ENCODE measurements at places on chromosomes 2 and 18.

- peak; percentile 82 for DNase-seq
Observed at GRCh38 chr2:216694082-216694825, 1.1 kb downstream of the IGFBP5 start.

DNA sequence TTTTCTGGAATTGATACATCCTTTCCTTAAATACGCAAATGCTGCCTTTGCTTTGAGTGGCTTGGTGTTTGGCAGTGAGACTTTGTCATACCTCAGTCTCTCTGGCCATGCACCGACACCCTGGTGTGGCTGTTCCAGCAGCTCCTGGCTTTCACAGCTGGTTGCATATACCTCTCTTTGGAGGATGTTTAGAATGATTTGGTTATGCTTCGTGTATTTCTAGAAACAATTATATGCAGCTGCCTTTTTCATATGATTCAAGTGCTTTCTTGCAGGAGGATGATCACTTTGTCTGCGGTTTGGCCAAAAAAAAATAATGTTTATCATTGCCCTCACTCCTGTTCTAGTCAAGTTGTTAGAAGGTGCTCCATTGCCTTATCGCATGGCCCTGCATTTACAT, 95.0 kb upstream of the EML6 start:
- no peak for DNase-seq

DNA sequence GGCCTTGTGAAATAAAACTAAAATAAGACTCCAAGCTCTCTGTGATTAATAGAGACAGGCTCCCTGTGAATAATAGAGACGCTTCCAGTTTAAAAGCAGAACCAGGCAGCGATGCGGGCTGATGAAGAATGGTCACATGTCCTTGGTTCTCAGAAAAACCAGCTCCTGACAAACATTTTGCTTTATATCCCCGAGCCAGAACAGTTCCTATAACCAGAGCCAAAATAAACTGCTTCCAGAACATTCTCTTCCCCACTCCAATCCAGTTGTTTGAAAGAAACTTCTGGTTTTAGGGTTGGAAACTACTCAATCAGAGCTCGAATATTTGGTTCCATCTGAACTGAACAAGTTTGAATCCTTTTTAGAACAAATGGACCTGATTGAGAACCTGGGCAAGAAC, 213.7 kb downstream of the TSN start:
- no peak for DNase-seq

DNA sequence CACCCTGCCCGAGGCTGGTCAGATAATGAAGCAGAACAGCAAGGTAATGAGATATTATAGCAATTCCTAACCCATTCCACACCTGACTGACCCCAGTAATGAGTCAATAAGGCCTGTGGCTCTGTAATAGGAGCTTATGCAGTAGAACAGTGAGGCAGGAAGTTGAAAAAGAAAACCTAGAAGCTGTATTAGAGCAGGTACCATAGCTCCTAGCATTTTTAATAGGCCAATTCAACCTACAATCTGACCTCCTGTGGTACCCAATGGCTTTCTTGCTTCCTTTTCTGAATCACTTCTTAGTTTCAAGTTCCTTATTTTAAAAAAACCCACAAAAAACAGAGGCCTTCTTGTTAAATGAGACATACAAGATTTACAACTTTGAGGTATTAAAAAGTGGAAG, 43.6 kb upstream of the MAP2 start:
- DNase-seq, result no peak

DNA sequence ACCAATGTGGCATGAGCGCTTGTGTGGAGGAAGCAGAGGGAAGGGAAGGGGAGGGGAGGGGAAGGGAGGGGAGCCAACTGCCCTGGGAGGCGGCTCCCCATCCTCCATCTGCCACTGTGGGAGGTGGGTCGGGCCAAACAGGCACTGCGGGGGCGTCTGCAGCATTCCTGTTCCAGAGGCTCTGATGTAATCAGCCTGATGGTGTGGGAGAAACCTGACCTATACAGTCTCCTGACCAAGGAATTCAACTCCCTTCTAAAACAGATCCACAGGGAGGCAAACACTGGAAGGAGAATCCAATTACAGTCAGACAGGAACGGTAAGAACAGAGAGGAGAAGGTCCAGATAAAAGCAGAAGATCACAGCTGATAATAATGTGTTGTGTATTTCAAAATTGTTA, 88.8 kb downstream of the CD8B2 start:
- DNase-seq, result peak; percentile 64

GRCh38 chr2:190615555-190616200, 33.2 kb upstream of the NAB1 start:
- no peak for DNase-seq

DNA sequence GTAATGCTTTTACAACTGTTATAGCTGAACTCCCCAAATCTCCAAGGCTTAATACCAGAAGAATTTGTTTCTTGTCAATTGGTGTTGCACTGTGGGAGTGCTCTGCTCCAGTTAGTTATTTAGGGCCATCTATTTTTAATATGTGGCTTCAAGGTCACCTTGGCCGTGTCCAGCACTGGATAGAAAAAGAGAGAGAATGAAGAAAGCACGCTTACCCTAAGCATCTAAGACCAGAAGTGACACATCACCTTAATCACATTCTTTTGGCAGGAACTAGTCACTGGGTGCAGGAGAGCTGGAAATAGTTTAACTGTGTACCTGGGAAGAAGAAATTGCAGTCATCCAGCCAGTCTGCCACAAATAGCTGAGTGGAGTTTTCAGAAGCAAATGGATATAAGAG, 78.8 kb downstream of the VWC2L start:
- no peak for DNase-seq

DNA sequence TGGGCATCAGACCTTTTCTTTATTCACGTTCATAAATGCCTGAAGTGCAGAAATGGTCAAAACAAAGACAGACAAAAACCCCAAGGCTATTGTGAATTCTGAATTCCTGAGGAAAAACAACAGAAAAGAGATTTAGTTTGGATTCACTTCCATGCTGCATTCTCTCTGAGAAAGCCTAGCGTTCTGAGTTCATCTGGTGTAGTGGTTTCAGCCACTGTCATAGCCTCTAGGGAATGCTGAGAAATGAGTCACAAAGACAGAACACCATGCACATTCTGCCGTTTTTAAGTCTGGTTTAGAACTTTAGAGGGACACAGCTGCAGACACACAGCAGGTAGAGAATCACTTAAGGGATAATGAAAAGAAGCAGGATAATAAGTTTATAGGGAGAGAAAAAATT, 93.8 kb downstream of the LRP1B start:
- no peak for DNase-seq

- DNase-seq, result no peak
Observed at GRCh38 chr2:36530983-36531354, 67.0 kb downstream of the FEZ2 start.

GRCh38 chr2:101344137-101344536, 35.6 kb upstream of the RNF149 start:
- no peak for DNase-seq

DNA sequence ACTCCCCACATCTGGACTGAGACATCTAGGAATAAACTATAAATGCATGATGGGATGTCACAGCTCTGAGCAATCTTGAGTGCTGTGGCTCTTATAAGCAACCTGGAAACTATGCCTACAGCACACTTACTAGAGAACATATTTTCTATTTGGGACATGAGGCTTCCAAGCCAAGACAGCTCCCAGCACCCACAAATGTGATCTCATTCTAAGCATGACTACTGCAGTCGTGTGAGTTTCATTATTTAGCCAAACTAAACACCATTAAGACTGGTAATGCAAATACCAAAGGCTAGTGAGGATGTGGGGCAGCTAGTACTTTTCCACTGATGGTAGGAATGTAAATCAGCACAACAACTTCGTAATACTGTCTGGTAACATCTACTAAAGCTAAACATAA, 72.5 kb downstream of the RTTN start:
- DNase-seq, result no peak

DNA sequence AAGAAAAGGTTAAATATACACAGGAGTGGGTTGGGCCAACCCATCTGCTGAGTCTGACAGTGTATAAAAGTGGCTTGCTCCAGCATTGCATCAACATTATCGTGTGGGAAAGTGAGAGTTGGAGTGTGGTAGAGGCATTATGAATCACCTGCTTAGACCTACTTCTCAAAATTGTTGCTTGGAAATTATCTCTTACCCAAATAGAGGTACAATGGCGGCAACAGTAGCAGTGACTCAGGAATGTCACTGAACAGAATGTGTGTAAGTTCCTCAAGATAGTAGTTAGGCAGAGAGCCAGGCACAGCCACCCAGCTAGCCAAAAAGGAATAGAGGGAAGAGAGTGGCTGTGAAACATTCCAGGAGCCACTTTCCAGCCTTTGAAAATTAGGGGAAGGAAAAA, 616.0 kb downstream of the NUP35 start:
- no peak for DNase-seq

- DNase-seq, result peak; percentile 30
Observed at GRCh38 chr2:128474962-128475361, 156.3 kb upstream of the HS6ST1 start.

- no peak for DNase-seq
Observed at GRCh38 chr2:168208652-168209051, 38.7 kb downstream of the STK39 start.

- no peak for DNase-seq
Observed at GRCh38 chr18:73780218-73780617, 367.4 kb downstream of the FBXO15 start.

GRCh38 chr2:16031848-16032159, 91.5 kb downstream of the MYCN start:
- DNase-seq, result no peak

DNA sequence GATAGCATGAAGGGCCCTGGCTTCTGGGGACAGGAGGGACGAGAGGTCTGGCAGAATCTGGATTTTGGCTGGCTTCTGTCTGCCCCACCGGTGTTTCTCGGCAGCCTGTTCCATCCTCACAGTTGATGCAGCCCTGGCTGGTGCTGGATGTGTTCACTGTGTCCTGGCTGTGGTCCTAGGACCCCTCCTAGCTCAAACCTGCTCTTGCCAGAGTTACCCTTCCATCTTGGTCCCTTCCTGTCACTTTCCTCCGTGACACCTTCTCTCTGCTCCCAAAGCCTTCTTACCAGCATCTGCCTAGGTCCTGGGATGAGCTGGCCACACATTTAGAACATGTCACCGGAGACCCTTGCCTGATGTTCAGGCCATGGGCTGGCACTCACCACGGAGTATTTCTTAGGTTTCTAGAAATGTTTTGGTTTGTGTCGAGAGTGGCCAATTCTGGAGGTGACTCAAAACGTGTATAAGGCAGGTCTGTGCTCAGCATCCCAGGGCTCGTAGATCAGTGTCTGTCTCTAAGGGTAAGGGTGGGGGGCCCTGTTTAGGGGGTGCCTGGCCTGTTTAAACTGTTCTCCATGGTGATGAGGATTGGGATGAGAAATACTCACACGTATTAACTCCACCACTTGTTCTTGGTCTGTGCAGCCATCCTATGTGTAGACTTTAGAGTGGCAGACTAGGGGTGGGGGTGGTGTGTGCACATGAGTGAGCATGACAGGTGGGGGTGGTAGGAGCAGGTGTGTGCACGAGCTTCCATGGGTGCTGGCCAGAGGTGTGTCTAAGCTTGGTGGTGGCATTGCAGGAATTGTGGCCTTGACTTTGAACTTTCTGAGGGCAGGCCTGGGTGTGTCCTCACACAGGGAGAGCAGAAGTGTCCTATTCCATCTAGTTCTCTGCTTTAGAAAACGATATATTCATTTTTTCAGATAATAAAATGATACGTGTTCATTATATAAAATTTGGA, 162.7 kb downstream of the DYSF start:
- DNase-seq, result peak; percentile 38

- no peak for DNase-seq
Observed at GRCh38 chr2:41764131-41764530, 283.7 kb upstream of the PKDCC start.

DNA sequence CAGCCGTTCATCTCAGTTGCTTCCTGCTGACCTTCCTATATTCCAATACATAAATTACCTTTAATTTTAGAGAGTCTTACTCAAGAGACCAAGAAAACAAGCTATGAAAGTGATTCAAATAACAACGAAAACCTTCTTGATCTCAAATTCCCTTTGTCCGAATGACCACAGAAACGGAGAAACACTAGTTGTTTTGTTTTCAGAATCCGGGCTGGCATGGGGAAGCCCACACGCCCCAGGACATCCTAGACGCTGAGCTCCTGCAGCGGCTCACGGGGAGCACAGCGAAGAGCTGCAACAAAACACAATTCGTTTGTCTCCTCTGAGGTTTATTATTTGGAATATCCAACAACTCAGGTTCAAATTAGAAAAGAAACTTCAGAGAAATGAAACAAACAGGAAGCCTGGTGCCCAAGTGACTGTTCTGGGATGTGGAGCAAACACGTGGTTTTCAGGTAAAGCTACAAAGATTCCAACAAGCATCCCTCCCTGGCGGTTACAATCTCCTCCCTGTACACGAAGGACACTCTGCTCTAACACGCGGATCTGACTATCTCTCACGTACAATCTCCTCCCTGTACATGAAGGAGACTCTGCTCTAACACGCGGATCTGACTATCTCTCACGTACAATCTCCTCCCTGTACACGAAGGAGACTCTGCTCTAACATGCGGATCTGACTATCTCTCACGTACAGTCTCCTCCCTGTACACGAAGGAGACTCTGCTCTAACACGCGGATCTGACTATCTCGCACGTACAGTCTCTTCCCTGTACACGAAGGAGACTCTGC, 237.5 kb downstream of the TWIST2 start:
- DNase-seq, result no peak

DNA sequence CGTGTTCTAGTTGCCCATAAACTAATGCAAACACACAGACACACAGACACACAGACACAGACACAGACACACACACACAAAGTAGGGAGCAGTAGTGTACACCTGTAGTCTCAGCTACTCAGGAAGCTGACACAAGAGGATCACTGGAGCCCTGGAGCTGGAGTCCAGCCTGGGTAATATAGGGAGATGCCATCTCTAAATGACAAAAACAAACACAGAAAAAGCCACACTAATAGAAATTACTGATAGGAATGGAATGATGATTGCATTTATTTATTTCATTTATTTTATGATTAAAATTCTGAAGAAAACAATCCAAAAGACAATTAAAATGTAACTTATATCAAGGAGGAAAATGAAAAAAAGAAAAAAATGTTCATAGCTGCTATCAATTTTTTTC, 30.8 kb downstream of the TCF4 start:
- DNase-seq, result no peak

GRCh38 chr2:179098080-179098689, 48.2 kb upstream of the CCDC141 start:
- DNase-seq, result no peak

- no peak for DNase-seq
Observed at GRCh38 chr2:121008975-121009374, 273.3 kb downstream of the GLI2 start.

- DNase-seq, result no peak
Observed at GRCh38 chr2:165348441-165348840, 109.2 kb downstream of the SCN2A start.

DNA sequence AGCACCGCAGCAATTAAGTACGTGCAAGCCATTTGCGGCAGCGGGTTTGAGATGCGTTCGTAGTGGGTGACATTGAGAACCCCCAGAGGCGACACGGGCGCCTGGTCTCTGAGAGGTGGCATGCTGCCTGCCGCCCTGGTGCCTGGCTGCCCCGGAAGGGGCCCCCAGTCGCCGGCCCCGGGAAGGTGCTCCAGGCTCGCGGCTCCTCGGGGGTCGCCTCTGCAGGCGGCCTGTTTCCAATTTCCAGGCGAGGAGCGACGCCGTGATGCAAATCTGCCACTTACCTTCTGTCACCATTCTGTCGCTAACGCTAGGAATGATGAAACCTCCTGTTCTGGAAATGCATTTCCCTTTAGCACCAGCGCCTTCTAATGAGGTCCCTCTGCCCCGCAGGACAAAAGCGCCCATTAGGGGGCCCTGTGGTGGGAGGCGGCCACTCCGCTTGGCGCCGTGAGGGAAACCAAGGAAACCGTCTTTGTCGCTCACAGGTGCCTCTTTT, 13.0 kb downstream of the KIF5C start:
- no peak for DNase-seq

GRCh38 chr2:172970660-172971059, 105.0 kb upstream of the MAP3K20 start:
- DNase-seq, result no peak
